NAMALWA (cell line): ENCODE measurements at places on chromosomes 1 and 21.

DNA sequence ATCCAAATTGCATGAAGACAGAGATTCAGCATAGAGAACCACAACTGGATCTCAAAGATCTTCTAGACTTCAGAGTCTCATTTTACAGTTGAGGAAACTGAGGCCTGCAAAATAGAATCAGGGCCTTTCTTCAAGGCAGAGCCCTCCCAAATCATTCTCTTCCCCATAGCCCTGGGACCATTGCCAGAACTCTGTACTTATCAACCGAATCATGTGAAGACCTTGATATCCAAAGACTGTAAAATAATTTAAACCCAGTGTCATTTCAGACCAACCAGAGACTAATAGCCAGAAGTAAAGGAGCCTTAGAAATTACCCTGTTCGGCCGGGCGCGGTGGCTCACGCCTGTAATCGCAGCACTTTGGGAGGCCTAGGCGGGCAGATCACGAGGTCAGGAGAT lies 90.1 kb downstream of the DTL start:
- no peak for DNase-seq

DNA sequence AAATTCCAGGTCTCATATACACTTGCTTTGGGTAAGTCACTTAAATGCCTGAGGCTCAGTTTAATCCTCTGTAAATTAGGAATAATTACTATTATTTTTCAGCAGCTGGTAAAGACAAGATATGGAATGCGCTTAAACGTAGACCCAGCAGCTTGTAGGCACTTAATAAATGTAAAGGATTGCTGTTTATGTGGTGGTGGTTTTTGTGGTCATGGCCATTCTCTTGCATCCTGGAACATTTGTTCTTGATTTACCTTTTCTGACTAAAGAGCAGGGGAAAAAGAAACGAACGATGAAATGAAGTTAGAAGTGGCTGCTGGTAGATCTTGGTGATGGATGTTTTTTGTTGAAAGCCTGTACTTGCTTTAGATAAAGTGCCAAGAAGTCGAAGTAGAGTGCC lies 195.0 kb upstream of the FOXD3 start:
- no peak for DNase-seq

- no peak for DNase-seq
Observed at GRCh38 chr21:43588957-43589356, 70.3 kb downstream of the HSF2BP start.

GRCh38 chr1:205546541-205546940 lies 42.1 kb downstream of the CDK18 start:
- no peak for DNase-seq

DNA sequence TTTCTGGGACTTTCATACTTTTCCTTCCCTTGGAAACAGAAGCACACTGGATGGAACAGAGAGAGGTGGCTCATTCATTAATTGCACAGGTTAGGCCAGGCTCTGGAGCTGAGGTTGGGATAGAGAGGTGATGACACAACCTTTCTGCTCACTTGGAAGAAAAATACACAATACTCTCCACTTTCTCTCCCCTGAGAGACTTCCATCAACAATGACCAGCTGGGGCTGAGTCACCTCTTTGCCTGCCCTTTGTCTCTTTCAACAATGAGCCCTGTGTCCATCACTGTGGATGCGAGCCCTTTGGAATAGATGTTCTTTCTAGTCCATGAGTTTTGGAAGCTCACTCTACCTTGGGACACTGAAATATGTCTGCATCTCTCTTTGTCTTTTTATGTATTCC lies 43.1 kb downstream of the ATP2B4 start:
- no peak for DNase-seq

- no peak for DNase-seq
Observed at GRCh38 chr1:54337928-54338327, 68.3 kb downstream of the SSBP3 start.

DNA sequence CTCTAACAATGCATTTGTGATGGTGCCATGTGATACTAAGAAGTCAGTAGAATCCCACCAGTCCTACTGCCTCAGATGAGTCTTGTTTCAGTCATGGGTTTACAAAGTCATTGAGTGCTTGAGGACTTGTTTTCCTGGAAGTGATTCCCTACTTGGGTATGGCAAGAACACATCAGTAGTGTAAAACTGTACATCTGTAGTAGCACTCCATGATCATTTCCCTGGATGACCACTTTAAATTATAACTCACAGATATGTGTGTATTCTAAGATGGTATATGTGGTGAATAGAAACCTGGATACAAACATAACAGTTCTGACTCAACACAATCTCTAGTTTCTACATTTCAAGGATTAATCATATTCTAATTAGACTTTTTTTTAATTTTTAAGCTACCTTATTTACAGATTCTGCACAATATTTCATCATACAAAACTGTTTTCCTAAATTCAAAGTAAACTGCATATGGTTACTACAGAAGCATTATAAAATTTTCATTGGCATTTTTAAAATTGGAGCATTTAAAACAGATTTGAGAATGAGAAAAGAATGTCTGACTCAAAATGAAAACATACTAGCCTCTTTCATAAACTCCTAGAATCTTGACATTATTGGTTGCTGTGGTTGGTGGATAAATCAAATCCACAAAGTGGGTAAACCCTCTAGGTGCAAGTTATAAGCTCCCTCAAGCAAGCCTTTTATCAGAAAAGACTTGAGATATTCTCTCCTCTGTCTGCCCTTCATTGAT lies 6.8 kb upstream of the PSMG1 start:
- no peak for DNase-seq

GRCh38 chr1:176157995-176158394 lies 49.1 kb downstream of the COP1 start:
- no peak for DNase-seq

GRCh38 chr1:238787471-238787870 lies 598.9 kb upstream of the CHRM3 start:
- no peak for DNase-seq

DNA sequence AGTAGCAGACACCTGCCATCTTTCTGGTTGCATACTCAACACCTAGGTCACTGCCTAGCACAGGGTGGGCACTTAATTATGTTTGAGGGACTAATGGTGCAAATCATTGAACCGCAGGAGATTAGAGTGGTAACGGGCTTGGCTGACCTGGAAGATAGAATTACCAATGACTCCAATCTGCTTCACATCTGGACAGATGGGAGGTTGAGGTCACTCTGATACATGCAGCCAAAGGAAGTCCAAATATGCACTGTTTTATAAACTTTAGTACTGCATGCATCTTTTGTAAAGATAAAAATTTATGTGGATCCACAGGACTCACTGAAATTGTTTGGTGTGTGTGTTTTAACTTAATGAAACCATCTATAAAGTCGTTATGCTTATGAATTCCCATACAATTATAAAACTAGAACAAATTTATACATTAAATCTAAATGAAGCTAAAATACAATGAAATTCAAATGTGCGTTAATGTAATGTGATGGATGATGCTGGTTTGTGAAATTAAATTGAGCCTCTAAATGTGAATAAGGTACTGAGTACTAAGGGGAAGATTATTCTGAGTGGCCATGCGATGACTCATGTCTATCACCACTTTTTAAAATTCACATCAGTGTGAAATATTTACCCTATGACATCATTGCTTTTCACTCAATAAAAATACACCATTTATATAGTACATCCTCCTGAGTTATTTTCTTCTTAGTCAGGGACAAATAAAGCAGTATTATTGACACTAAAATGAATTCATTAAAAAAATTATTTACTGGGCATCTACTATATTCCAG lies 224.7 kb upstream of the FAM78B start:
- no peak for DNase-seq

- DNase-seq, result no peak
Observed at GRCh38 chr1:63935143-63935542, 161.3 kb downstream of the ROR1 start.

GRCh38 chr1:17136936-17137335 lies 17.7 kb upstream of the PADI2 start:
- DNase-seq, result no peak

DNA sequence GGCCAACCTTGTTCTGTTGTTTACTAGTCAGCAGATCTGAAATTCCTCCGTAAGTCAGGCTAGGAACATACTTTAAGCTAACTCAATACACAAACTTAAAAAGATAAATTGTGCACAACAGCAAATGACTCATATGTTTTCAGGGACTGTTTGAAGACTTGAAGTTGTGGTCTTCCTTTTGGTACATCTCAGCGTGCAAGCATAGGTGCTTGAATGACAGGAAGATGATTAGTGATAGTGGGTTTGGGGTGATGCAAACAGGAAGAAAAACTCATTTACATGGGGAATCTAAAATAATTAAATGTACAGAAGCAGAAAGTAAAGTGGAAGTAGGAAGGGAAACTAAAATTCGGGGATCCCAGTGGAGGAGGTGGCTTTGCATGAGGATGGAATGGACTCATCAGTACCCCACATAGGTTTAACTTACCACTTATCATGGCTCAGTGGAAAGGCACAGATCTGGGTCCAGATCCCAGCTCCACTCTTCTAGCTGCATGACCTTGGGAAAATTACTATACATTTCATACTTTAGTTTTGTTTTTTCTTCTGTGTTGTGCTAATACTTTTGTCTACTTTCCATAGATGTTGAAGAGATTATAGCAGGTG lies 122.3 kb downstream of the XCL2 start:
- no peak for DNase-seq

DNA sequence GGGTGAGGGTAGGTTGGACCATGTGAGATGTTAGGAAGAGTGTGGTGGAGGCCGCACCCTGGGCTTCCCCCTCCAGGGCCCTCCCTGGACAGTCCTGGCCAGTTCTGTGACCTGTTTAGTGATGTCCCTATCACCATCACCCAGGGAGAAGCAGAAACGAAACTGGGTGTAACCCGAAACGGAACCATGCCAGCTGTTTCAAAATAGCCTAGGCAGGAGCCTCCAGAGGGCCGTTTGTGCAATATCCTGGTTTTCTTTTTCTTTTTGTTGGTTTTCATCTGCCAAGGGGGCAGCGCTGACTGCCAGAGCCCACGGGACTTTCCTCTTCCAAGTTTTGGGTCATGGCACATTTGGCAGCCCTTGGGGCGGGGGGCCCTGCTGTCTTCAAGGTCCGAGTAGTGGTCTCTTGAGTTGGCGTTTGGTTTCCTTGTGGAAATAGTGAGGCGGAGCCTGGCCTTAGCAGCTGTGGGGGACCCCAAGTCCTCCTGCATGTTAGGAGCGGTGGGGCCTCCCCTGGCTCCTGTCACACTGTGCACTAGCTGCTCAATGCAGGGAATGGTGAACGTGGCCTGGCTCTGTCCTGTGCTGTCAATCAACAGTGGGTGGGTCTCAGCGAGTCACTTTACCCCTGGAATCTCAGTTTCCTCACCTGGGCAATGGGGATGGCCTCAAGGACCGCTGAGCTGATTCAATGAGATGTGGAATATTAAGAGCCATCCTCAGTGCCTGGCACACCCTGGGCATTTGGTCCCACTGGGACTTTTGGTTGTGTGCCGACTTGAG lies 90.7 kb downstream of the ARHGEF10L start:
- no peak for DNase-seq

GRCh38 chr1:25959611-25960010 lies 38.3 kb downstream of the PAFAH2 start:
- DNase-seq, result no peak

DNA sequence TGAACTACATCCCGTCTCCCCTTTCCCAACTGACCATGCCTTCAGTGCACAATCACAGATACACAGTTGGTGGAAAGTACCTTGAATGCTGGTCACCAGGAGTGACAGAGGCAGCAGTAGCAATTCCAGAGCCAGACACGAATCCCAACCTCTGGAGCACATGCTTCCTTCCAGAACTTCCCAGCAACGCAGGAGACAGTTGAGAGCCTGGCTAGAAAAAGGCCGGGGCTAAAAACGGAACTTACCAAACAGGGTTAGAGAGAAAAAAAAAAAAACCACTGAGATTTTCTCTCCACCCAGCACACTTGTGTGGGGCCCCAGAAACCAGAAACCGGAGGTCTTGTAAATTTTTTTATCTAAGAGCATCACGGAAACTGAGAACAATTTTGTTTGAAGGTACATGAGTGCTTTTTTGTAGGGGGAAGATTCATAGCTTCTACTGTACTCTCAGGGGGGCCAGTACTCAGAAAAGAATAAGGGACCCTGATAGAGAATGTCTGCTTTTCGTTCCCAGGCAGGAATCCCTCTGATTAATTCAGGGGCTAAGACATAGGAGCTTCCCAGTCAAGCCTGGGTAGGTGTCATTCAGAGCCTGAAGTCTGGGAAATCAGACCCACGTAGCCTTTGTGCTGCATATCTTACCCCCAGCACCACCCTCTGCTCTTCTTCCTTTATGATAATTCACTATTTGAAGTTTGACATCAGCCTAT lies at the start of gene CD48:
Gene CD48 (minus strand): TSS at position 221 of the 710 bp plus-strand sequence. CDS start 59 bp downstream, at position 162.
- DNase-seq, result peak; percentile 92

GRCh38 chr1:19209439-19209989 lies 552 bp downstream of the UBR4 start:
- peak; percentile 73 for DNase-seq

DNA sequence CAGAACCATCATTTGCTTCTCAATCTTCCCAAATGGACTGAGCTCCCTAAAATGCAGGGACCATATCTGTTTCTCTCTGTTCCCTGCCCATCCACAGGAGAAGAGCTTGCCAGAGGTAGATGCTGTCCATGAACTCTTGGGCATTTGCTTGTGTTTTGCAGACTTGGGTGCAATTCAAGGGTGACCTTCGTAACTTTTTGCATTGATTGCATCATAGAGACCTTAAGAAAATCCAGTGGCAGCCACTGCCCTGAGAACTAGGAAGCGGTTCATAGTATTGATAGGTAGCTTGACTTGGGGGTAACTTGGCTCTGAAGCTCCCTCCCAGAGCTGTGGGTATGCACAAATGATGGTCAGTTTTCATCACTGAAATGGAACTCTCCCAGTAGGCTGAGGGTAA lies 34.3 kb upstream of the EDEM3 start:
- no peak for DNase-seq

DNA sequence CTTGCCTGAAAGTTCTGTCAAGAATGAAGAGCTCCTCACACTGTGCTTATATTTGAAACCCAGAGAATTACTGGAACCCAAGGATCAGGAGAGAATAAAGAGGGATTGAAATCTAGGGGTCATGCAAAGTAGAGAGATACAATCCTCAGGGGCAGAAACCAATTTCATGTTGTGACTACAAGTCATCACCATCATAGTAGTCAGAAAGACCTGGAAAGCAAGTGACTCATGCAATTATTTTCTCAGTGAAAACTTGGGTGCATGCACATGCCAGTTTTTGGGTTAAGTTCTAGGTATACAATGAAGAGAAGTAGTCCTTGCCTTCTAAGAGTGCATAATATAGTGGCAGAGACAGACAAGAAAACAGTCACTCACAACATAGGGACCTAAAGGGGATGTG lies 210.0 kb downstream of the ZC3H11B start:
- DNase-seq, result no peak

DNA sequence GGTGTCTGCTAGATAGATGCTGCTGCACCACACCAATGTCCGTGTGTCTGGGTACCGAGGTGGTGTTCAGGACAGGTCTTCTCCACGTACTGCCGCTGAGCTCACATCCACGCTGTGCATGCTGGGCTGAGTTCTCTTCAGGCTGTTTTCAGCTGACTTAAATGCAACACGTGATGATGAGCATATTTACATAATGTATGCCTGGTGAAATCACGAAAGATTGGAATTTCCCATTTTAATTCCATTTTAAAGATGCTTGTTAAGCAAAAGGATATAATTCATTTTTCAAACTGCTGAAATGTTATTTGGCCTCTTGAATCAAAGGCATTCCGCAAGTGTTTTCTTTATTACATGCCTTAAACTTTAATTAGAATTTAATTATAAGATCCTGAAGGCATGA lies 107.9 kb downstream of the FGGY start:
- DNase-seq, result no peak
